ENCODE measurements at places on chromosomes 11 and 22.

GRCh38 chr11:364991-365725 is 4.1 kb upstream of the B4GALNT4 start:
- DNase-seq: no peak

- no peak for DNase-seq
Observed at GRCh38 chr22:20204311-20204710, 53.5 kb upstream of the CCDC188 start.

DNA sequence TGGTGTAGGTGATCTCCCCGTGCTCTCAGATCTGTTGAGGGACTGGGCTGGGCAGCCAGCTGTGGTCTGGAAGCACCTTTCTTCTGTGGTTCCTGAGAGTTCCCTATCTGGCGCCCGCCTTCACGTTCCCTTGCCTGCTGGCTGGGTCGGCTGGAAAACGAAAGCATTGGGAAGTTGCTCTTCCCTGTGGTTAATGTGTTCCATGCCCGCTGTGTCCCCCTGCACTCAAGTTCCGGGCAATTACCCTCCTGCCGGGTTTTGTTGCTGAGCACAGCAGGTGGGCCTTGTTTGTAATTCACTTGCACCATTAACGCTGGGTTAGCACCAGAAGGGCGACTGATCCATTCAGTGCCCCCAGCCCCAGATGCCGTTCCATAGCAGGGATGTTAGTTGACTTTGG is 134.1 kb downstream of the GRIK4 start:
- DNase-seq: no peak

DNA sequence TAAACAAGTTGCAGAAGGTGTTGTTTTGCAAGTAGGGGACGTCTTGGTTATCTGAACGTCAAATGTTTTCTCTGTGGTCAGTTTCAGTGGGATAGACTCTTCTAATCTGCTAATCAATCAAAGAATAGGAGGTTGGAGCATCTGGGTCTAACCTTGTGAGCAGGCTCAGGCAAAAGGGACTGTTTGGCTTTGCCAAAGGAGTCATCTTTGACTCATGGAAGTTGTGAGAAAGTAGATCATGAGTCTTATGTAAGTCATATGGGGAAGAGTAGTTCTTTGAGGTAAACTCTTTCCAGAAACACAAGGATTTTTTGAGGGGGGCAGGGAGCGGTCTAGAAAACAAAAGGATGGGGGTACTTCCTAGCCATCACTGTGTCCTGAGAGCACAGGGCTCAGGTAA is 27.1 kb upstream of the TOP3B start:
- no peak for DNase-seq

GRCh38 chr22:18067548-18068341 is 10.0 kb upstream of the PEX26 start:
- DNase-seq: no peak

DNA sequence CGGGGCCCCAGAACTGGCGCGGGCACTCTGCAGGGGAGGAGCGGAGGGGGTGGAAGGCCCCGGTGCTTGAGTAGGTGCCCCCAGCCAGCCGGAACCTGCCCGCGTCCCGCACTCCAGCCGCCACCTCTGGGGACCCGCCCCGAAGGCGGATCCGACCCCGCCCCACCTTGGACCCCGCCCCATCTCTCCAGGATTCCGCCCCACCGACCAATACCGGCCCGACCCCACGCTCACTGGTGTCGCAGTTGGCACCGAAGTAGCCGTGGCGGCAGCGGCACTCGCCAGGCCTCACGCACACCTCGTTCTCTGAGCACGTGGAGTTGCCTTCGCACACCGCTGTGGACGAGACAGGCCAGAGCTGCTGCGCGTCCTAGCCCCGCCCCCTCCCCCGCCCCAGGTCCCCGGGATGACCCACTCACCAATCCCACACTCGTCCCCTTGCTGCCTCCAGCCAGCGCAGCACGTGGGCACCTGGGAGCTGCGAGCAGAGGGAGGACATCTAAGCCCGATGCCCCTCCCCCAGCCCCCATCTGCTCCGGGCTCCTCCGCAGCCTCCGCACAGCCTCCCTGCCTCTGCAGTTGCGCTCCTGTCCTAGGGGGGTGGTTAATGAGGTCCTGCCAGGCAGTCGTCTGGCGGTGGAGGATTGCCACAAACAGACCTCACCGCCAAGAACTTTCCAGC is 6.0 kb downstream of the SCARF2 start:
- no peak for DNase-seq

DNA sequence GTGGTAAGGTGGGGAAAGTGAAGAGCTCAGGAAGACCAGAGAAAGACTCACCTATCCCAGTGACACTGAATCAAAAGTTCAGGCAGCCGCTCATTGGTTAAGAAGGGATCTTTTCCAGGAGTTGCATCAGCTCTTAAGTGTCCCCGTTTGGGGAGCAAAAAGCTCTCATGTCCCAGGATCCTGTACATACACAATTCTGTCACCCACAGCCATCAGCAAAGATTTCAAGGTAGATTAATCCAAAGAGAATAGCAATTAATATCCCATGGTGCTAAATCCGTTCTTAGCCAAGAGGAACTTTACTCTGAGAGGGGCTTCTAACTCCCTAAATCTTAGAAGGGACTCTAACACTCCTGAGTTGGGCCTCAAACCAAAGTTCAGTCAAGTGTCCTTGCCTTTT is 19.3 kb downstream of the FOLR3 start:
- no peak for DNase-seq

GRCh38 chr11:128424851-128425285 is 162.5 kb downstream of the ETS1 start:
- DNase-seq: no peak

GRCh38 chr22:19361501-19362103 is 69.9 kb downstream of the HIRA start:
- no peak for DNase-seq

DNA sequence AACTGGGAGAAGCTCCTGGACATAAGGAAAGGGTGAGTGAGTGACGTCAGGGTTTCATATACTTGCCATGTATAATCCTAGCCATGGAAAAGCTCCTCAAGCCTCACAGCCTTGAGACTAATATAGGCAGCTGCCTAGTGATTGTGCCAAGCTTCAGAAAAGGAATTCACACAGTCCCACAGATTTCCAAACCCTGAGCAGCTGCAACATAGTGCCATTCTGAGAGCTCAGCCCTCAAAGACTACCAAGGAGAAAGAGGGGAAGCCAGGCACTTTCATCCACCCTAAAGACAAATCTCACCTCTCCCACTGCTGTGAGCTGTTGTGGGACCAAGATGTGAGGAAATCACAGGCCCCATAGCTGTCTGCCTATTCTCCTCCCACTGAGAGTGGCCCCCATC is 707.9 kb upstream of the ANO5 start:
- DNase-seq: no peak

GRCh38 chr11:12691473-12691872 is 17.3 kb downstream of the TEAD1 start:
- no peak for DNase-seq

GRCh38 chr22:24686280-24686679 is 83.3 kb downstream of the GGT1 start:
- DNase-seq: no peak

- no peak for DNase-seq
Observed at GRCh38 chr22:19820880-19821522, 33.7 kb downstream of the GNB1L start.

DNA sequence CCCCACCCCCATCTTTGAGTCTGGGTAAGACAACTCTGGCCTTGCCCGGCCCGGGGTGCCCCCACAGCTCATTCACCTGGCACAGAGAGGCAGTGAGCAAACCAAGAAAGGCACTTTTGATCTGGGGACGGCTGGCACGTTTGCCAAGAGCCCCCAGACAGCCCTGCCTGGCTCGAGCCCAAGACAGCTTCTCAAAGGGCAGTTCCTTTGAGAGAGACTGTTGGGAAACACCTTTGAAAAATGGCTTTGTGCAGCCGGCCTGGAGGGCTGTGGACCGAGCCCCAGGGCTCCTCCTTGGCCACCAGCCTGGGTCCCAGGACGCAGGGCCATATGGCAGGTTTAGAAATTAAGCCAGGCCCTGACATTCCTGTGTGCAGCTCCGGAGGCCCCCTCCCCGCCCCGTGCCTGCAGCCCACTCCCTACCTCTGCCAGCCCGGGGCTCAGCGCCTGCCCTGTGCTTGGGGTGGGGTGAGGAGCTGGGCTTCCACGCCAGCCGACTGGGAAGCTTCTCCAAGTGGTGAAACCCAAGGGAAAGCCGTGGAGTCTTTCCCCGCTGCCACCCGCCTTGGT is 50.2 kb upstream of the SMIM38 start:
- no peak for DNase-seq

GRCh38 chr22:46355369-46355995 is 20.0 kb downstream of the TRMU start:
- DNase-seq: peak; percentile 22

- DNase-seq: no peak
Observed at GRCh38 chr11:2580571-2581001, 119.2 kb downstream of the KCNQ1OT1 start.

DNA sequence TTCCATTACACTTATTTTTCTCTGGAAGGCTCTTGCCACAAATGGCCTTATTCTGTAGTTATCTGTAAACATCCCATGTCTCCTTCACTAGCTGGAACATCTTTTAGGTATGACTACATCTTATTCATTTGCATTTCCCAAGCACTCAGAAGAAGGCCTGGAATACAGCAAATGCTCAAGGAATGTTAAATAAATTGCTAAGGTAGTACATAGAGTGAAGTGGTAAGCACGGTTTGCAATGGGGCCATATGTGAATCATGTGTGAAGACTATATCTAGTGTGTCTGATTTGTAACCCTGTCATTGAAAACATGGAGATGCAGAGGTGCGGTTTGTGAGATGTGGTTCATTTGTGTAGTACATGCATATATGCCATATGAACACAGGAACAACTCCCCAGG is 33.5 kb downstream of the GDPD4 start:
- DNase-seq: no peak

DNA sequence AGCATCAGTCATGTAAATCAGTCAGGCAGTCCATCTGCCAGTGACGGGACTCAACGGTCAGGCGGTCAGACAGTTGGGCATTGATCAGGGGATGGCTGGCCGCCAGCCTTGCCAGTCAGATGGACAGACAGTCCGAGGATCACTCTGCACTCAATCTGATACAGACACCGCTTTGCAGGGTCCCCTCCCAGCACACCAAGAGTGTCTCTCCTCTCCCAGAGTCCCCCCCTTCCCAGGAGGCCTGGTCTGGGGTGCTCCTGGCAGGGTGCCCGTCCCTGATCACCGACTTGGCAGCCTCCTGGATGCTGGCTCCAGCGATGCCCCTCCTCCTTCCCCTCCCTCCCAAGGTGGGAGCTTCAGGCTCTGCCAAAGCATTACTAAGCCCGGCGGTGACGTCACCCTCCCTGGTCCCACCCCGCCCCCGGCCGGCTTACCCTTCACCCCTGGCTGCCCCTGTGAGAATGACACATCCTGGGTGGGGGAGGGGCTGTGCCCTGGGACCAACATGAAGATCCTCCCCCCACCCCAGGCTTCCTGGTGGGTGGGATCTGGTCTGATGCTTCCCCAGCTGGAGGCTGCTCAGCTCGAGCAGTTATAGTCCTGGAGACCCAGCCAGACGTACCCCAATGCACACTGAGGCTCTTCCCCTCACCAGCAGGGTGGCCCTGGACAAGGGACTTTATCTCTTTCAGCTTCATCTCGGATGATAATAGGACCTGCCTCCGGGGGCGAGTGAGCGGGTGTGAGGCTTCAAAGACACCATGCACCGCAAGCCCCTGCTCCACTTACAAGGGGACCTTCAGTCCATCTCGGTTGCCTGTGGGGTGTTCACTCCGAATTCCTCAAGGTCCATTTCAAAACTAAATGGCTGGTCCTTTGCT is 69.2 kb downstream of the CD82 start:
- DNase-seq: no peak

DNA sequence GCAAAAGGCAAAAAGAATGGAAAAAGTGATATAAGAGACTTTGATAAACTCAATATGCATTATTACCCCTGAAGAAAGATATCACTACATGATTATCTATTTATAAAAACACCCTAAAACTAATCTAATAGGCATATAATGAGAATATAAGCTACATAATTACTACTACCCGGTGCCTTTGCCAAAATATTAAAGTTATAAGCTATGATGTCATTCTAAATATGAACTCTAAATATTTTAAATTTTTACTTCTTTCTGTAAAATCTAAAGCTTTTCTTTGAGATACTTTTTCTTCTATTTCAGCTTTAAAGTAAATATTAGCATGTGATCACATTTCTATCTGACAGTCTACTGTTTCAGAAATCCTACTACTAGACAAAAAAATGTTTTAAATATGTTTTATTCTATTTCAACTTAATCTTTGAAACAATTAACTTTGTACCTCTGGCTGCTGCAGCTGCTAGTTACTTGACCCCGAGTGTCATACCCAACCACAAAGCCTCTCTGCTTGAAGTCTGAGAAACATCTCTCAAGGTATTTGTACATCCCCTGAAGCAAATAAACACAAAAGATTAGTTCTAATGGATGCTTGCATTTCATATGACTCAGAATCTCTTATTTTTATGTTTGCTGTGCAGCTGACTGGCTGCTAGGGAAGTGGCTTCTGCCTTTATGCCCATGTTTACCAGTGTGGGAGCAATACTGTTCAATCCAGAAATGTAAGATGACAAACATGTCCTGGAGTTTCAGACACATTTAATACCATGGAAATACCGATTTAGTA is 26.8 kb downstream of the PGM2L1 start:
- DNase-seq: no peak

DNA sequence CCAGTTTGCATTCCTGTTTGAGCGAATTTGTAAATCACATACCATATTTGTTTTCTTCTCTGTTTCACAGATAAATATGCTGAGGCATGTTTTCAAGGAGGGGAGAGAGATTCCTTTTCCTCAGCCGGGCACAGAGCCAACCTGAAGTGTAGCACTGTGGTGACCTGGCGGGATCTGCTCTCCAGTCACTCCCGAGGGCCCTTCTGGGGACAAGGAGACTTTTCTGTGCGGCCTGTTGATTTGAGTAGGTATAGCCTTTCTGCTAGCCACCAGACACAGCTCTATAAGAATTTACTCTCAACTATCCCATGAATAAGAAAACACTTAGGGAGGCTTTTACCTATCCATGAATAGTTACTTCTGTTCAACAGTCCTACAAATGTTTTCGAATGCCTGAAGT is 63.5 kb upstream of the FDX1 start:
- no peak for DNase-seq

GRCh38 chr11:60984636-60985035 is 13.2 kb downstream of the CD6 start:
- no peak for DNase-seq

- no peak for DNase-seq
Observed at GRCh38 chr11:43547430-43547831, 133.1 kb upstream of the HSD17B12 start.

DNA sequence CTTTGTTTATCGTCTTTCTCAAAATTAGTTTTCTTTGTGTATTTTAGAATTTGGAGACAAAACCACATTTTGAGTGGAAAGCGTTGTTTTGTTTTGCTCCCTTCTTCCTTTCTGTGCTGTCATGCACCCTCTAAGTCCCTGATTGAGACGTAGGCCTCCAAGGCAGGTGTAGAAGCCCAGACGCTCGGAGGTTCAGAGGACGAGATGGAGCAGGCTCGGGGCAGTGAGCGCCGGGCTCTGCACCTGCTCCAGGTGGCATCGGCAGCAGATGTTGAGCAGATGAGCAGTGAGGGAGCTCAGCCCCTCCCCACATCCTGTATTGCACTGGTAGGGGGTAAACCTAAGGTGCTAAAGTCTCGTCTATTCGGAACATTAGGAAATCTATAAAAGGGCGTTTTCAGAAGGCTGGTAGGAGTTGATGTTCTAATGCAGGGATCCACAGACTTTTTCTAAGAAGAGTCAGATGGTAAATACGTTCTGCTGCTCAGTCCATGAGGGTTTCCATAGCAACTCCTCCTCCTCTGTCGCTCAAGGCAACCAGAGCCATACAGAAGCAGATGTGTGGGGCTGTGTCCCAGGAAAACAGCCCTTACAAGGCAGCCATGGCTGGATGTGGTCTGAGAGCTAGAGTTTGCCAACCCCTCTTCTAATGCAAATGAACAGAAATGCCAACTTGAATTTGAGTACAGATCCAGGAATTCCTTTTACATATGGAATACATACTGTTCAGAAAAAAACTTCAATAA is 724.2 kb downstream of the BRD1 start:
- DNase-seq: no peak

Data from stimulated activated CD4-positive, alpha-beta T cell treated with anti-CD3 and anti-CD28 coated beads, TNF-alpha, amount 100 ng/mL, for 24 hours (primary cell).